Activated CD4-positive, alpha-beta memory T cell treated with anti-CD3 and anti-CD28 coated beads for 36 hours (primary cell): ENCODE measurements at places on chromosomes 6 and 20.
A peak's percentile ranks its signal among the peaks of the same experiment; 100 is the strongest.

- DNase-seq = no peak
Measured at GRCh38 chr20:46712056-46712636, 2.7 kb downstream of the SLC2A10 start.

DNA sequence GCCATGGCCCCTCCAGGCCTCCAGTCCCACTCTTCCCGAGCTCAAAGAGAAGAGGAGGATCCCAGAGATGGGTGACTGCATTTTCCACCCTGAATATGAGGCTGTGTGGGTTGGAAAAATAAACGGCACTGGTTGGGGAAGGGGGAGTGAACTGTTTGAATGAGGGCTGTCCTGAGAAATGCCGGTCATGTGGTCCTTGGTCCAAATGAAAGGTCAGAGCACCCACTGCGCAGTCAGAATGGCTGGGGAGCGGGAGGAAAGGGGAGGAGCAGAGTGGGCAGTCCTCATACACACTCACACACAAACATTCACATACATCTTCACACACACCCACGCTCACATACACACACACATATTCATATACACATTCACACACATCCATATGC lies 83.1 kb downstream of the MRPL14 start:
- DNase-seq = no peak

GRCh38 chr20:3577366-3577765 lies 85.8 kb downstream of the GFRA4 start:
- DNase-seq = no peak

- peak; percentile 31 for DNase-seq
Measured at GRCh38 chr20:25288291-25289181, 40.7 kb downstream of the PYGB start.

DNA sequence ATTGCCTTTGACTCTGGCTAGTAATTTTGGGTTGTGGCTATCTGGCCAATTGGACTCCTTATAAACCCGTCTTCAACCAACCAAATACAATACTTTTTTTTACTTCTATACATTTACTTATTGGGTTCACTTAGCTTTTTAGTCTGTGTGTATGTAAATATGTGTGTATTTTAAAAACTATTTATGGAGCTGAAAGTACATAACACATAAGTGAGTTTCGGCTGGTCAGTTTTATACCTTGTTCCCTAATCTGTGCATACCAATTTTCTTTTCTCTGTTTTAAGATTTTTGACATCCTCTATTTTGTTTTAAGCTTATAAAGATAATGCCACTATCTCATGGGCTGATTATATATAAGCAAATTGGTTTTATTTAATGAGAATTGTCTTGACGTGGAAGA lies 129.5 kb downstream of the LRRC1 start:
- DNase-seq = no peak

DNA sequence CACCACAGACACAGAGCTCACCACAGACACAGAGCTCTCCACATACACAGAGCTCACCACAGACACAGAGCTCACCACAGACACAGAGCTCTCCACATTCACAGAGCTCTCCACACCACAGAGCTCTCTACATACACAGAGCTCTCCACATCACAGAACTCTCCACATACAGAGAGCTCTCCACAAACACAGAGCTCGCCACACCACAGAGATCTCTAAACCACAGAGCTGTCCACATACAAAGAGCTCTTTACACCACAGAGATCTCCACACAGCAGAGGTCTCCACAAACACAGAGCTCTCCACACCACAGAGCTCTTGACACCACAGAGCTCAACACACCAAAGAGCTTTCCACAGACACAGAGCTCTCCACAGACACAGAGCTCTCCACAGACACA lies 55.8 kb downstream of the ERMARD start:
- DNase-seq = peak; percentile 4

DNA sequence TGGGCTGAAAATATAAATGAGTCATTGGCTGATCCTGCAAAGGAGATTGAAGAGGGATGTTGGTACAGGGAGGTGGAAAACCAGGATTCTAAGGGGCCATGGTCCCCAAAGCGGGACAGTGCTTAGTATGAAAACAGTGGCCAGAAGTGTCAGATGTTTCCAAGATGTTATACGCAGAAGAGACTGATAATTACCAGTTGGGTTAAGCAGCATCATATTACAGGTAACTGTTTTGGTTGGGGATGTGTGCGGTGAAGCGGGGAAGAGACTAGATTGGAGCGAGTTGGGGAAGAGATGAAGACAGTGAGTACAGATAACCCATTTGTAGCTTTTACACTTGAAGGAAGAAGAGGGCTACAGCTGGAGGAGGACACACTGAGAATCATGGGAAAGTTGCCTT lies 80.8 kb downstream of the PLEKHG1 start:
- DNase-seq = no peak

DNA sequence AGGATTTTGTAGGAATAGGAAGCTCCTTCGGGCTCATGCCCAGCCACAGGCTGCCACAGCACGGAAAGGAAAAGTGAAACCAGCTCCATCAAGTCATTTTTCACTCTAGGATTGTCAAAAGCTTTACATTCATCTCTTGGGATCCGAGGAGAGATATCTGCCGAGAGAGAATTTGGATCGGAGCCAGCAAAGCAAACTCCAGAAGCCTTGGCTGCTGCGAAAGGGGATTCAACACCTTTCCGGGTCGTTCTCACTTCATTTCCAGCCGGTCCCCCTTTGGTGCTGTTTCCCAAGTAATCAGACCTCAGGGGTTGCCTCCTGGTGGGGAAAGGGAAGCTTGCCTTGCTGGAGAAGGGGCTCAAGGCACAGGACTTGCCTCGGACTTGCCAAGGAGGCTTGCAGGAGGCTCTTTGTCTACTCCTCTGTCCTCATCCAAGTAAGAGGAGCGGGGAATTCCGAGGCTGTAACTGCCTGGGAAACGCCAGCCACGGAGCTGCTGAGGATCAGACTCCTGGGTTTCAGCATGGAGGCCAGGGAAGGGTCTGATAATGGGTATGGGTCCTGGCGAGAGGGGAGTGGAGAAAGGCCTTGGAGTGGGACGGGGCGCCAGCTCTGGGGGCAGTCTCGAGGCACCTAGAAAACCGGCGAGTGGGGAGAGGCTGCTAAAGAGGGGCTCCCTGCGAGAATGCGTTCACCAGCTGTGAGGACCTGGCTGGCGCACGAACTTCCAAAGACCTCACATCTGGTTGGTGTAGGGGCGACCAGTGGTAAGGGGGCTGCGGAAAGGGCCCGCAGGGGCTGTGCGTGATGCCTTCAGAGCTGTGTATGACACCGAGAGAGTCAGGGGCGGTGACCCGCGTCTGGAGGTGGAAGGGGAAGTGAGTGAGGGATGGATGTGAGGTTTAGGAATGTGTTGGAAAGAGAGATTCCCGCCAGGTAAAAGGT lies 702 bp downstream of the ETV7 start:
- DNase-seq = peak; percentile 27

- DNase-seq = peak; percentile 86
Measured at GRCh38 chr6:166540631-166541331, 45.7 kb downstream of the RAMACL start.

DNA sequence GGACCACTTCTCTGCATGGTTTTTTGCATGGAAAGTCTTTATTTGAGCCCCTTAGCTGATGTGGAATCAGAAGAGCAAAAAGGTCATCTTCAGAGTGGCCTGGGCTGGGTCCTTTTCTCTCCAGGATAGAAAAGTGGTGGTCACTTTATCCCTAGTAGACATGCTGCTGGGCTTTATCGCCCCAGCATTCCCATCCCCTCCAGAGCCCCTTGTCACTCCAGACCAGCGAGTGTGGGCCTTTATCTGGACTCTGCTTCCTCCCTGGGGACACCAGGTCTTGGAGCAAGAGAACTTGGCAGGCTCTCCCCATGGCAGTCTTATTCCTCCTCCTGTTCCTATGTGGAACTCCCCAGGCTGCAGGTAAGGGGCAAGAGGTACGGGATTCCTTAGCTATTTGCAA lies at the start of gene LY6G6F:
Gene LY6G6F (plus strand): TSS at position 268 of the 400 bp plus-strand sequence. CDS start 41 bp downstream, at position 309.
- no peak for DNase-seq

- DNase-seq = peak; percentile 76
Measured at GRCh38 chr6:159978291-159979135, 9.6 kb downstream of the IGF2R start.

- no peak for DNase-seq
Measured at GRCh38 chr6:119182875-119183274, 104.4 kb upstream of the FAM184A start.

DNA sequence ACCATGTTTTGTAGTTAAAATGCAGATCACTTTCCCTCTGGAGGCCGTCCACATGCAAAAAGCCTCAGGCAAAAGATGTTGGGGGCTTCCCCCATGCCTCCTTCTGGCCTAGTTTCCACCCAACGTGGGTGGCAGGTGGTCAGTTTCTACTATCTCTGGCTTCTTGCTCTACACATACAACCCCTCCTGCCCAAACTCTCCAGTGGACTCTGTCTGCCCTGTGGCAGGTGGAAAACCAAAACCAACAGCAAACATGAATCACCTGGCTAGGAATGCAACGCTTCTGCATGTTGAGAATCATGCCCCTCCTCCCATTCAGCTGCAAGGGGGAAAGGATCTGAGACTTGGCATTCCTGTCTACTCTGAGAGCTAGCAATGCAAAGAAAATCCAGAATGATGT lies 94.8 kb downstream of the MBOAT1 start:
- no peak for DNase-seq

GRCh38 chr6:39932386-39932910 lies 1.8 kb downstream of the MOCS1 start:
- no peak for DNase-seq

GRCh38 chr6:26205625-26206574 lies 118.7 kb downstream of the HFE start:
- no peak for DNase-seq

DNA sequence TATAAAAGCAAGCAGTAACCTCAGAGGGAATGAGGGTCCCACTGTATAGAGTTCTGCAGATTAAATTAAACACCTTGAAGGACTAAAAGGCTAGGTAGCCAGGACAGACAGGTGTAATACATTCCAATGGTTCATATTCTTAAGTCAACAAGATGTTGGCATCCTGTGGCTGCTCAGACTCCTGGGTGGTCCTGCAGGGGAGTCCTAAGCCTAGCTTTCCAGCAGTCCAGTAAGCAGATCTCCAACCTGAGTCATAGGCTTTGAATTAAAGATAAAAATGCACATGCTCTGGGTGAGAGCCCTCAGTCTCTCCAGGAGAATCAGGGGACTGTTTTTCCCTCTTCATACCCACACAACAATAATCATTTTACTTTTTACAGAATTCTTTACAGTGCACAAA lies 307.3 kb upstream of the SUPT3H start:
- no peak for DNase-seq

- DNase-seq = no peak
Measured at GRCh38 chr20:33521461-33521860, 31.6 kb downstream of the CBFA2T2 start.

- DNase-seq = no peak
Measured at GRCh38 chr6:111950661-111951496, 77.6 kb upstream of the FYN start.

- DNase-seq = no peak
Measured at GRCh38 chr6:14900919-14901318, 344.9 kb upstream of the JARID2 start.

GRCh38 chr6:136521427-136521826 lies 28.8 kb downstream of the MAP7 start:
- no peak for DNase-seq

GRCh38 chr20:22052025-22052650 lies 346.7 kb downstream of the PAX1 start:
- DNase-seq = no peak

DNA sequence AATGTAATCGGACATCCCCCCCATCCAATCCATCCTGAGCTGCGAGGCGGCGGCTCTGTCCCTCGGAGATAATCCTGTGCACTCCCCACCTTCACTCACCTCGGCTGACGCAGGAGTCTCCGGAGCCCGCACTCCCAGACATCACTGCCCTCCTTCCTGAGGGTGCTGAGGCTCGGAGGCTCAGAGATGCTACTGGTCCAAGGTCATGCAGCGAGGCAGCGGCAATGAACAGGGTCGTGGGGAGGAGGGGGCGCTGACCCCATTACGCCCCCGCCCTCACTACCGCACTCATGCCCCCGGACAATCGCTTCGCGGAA lies 485 bp downstream of the ADISSP start:
- DNase-seq = peak; percentile 37

DNA sequence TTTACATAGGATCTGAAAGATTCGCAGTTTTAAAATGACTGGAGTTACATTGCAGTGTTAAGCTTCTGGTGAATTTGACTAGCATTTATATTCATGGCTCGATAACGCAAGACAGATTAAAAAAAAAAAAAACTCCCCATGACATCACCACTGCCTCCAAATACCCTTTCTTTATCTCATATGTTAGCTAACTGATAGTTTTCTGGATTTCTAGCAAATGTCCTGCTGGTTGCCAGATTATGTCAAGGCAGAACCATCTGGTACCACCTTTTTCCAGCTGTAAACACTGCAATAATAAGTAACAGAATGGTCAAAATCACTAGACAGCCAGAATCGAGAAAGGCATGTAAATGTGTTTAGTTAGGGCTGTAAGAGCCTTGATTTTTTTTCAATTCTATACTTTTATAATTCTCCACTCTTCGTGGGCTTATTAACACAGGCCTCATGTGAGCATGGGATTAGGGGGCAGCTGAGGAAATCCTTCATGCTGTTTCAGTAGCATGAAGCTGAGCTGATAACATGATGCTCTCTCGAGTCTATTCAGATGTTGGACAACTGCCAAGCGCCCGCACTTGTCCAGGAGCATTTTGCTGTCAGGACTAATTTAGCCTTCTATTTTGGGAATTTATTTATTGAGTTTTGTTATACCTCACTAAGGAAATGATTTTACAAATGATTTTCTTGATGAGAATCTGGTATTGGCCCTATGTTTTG lies 166.0 kb upstream of the SCGN start:
- DNase-seq = no peak

DNA sequence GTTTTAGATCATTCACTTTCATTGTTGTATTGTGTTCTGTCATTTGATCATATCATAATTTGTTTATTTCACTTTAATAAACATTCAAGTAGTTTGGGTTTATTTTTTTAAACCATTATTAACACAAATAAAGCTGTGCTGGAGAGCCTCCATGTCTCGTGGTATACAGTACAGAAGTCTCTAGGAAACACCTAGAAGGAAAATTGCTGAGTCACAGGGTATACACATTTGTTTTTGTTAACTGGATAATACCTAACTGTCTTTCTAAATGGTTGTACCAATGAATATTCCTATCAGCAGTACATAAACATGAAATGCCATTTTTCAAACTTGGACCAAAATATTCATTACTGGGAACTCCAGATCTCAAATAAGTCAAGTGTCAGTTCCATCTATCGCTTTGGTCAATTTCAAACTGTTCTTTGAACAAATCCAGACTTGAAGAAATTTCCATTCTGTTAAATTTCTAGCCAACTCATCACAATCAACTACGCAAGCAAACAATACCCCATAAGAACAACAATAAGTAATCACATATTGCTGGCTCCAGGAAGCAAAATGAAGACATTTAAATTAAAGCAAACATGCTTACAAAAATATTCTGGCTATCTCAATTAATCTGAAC lies 138.1 kb downstream of the ATXN1 start:
- no peak for DNase-seq

GRCh38 chr6:138654715-138655634 lies 118.6 kb upstream of the CCDC28A start:
- DNase-seq = peak; percentile 64

- no peak for DNase-seq
Measured at GRCh38 chr6:100780648-100781047, 100.5 kb downstream of the ASCC3 start.

GRCh38 chr6:137570393-137570792 lies 76.2 kb upstream of the OLIG3 start:
- DNase-seq = no peak

- peak; percentile 43 for DNase-seq
Measured at GRCh38 chr20:59525500-59526241, 78.7 kb upstream of the PHACTR3 start.

GRCh38 chr6:12363651-12364381 lies 73.7 kb downstream of the EDN1 start:
- no peak for DNase-seq
